ENCODE measurements at places on chromosomes 7 and 10.

GRCh38 chr7:115349635-115350034, 427.7 kb downstream of the MDFIC start:
- DNase-seq, result no peak

- DNase-seq, result no peak
Measured at GRCh38 chr7:3138997-3139396, 95.3 kb upstream of the CARD11 start.

- no peak for DNase-seq
Measured at GRCh38 chr10:97919012-97919411, 69.4 kb downstream of the GOLGA7B start.

- DNase-seq, result peak; percentile 42
Measured at GRCh38 chr10:52004342-52004949, 305.1 kb upstream of the CSTF2T start.

GRCh38 chr7:139618482-139619366, 95.2 kb downstream of the CLEC2L start:
- DNase-seq, result no peak

- no peak for DNase-seq
Measured at GRCh38 chr7:30530373-30530772, 25.7 kb upstream of the GGCT start.

DNA sequence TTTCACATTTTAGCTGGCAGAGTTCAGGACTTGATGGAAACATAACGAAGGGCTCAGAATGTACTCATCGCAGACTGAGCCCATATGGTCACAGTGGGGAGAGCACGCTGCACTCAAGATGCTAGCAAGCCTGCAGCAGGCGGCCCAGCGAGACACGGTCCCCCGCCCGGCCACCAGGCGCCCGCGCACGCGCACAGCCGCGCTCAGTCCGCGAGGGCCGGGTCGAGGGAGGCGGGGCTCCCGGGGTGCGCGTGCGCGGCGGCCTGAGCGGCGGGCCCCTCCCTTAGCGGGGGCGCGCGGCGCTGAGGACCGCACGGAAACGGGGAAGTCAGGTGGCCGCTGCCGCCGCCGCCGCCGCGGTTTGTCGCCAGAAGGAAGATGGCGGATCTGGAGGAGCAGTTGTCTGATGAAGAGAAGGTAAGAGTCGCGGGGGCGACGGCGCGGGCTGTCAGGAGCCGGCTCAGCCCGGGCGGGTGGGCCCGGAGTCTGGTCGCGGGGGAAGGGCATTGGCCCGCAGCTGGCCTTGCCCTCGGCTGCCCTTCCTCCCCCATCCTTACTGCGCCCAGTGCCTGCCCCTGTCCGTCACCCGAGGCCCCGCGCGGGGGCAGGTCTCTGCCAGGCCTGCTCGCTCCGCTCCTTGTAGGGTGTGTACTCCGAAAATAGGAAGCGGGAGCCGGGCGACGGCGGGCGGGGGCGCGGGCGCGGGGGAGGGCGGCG, at the start of gene CAPZA2:
Gene CAPZA2 (plus strand): TSS at position 354 of the 717 bp plus-strand sequence. CDS start 25 bp downstream, at position 379.
- DNase-seq, result peak; percentile 79

GRCh38 chr7:78912781-78913180, 540.7 kb downstream of the MAGI2 start:
- DNase-seq, result no peak

- no peak for DNase-seq
Measured at GRCh38 chr10:16199216-16199615, 237.6 kb upstream of the PTER start.

DNA sequence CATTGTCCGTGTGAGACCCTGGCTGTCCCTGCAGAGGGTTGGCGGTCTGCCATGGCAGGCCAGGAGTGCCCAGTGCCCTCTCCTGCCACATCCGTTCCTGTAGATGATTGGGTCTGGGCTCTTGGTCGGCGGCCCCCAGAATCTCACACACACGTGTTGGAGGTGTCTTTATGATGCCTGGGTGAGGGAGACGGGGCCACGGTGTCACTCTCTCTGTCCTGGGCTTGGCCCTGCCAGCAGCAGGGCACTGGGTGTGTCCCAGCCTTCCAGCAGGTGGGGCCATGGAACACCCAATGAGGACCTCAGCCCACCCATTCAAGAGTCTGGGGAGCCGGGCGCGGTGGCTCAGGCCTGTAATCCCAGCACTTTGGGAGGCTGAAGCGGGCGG, 30.2 kb downstream of the UNC5B start:
- DNase-seq, result no peak

DNA sequence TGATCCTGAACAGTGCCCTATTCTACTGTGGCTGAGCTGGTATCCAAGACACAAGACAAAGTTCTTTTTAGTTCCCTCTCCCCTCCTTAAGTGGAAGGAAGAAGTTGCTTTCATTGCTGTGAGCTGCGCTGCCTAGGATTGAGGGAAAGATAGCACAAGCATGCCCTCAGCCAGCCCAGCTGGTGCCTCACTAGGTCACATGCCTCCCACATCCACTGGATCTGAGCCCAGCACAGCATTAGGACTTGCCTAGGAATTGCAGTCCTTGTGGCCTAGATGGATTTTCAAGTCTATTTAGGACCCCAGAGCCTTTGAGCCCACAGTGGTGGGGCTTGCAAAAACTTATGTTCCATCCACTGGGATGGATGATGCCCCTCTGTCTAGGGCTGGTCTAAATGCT, 214.2 kb downstream of the ZNF248 start:
- DNase-seq, result no peak

DNA sequence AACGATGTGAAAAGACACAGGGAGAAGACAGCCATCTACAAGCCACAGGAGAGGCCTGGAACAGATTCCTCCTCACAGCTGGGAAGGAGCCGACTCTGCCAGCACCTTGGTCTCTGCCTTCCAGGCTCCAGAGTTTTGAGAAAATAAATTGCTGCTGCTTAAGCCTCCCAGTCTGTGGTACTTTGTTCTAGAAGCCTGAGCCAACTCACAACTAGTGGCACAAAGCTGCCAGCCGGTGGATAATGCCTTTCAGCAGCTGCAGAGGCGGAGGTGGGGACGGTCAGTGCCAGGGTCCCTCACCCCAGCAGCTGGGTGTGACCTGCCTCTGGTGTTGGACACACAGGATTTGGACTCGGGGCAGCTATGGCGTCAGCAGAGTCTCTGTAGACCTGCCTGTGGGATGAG, 255.4 kb upstream of the PITRM1 start:
- DNase-seq, result no peak

DNA sequence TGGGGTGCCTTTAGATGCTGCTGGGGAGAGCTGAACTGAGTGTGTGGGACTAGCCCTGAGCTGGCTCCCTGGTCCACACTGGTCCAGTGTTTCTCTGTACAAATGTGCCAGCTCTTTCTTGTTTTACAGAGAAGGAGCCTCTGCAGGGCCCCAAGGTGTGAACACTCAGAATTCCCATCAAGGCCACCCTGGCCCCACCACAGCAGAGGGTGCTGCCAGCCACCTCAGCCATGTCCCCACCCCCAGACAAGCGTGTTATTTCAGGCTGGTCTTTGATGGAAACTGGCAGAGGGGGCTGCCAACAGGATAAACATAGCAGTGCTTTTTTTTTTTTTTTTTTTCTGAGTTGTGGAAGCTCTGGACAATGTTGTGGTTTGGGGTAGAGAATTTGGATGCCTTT, 68.5 kb upstream of the LRRC18 start:
- no peak for DNase-seq

DNA sequence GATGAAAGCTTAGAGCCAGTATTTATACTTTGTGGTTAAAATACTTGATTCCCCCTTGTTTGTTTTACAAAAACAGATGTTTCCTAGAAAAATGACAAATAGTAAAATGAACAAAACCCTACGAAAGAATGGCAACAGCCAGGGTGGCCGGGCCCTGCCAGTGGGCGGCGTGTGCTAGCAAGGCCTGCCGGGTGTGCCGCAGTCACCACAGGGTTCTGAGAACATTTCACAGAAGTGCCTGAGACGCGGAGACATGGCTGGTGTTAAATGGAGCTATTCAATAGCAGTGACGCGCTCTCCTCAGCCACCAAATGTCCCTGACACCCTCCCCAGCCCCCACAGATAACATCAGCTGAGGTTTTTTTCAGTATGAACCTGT, 14.5 kb downstream of the GPR146 start:
- DNase-seq, result no peak

DNA sequence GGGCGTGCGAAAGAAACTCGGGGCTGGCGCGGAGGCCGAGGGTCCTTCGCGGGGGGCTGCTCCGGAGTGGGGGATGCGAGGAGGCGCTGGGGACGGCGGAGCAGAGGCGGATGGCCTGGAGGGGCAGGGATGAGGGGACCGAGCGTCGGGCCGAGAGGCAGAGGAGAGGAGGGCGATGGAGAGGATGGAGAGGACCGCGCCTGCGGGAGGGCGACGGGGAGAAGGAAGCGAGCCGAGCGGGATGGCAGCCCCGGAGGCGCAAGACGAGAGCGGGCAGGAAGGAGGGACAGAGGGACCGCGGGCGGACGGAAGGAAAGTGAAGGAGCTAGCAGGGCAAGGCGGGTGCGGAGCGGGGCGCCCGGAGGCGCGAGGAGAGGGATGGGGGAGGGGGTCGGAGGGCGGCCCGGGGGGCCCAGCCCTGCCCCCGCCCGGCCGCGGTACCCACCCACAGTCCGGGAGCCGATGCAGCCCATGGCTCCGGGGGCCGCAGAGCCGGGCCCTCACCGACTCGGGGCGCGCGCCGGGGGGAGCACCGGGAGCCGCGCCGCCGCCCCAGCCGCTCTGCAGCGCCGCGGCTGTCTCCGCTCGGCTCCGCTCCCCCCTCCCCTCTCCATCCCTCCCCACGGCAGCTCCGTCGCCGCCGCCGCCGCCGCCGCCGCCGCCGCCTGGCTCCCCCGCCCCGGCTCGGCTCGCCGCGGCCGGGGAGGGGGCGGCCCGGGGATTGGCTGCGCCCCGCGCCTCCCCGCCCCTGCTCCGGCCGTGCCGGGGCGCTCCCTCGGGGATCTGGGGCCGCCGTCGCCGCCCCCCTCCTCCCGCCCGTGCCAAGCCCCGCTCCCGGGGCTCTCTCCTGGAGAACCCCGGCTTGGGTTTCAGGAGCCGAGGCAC, at the start of gene FAM131B:
Gene FAM131B (minus strand): TSS at position 583 of the 885 bp plus-strand sequence. CDS start 110 bp downstream, at position 473.
- DNase-seq, result no peak

DNA sequence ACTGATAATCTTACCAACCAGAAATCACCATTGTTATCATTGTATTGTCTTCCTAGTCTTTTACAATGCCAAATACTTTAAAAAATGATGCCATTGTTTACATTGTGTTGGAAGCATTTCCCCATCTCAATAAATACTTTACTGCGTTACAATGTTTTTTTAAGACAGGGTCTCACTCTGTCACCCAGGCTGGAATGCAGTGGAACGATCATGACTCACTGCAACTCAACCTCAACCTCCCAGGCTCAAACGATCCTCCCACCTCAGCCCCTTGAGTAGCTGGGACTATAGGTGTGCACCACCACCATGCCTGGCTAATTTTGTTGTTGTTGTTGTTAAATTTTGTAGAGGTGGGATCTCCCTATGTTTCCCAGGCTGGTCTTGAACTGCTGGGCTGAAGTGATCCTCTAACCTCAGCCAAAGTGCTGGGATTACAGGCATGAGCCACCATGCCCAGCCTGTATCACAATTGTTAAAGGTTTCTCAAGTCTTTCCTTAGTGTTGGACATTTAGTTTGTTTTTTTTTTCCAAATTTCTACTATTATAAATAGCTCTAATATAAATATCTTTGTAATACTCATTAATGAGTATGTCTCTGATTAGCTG, 13.5 kb downstream of the LRMDA start:
- no peak for DNase-seq

DNA sequence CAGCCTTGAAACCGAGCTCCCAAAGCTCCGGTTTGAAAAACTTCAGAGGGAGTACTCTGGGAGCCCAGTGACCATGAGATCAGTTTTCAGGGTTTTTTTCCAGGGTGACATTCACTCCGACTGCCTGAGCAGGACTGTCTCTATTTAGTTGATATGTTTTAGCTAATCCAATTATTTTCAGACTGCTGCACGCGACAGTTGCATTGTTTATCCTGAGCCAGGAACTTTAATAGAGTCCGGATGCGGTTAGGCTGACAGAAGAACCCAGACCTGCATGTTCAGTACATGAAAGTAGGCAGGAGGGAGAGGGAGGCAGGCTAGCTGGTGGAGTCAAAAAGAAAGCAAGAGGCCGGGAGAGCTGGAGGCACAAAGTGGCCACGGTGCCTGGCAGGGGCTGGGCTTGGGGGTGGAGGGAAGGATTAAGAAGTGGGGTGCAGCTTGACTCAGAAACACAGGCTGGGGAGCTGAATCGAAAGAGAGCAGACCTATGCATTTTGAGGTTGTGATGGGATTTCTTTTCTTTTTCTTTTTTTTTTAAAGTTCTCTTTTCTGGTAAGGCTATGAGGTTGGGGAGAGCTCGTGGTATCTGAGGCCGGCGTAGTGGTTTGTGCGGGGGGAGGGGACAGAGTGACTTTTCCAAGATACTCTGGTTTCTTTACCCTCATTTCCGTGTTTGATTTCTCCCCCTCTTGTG, 5.7 kb downstream of the GATA3 start:
- peak; percentile 76 for DNase-seq

DNA sequence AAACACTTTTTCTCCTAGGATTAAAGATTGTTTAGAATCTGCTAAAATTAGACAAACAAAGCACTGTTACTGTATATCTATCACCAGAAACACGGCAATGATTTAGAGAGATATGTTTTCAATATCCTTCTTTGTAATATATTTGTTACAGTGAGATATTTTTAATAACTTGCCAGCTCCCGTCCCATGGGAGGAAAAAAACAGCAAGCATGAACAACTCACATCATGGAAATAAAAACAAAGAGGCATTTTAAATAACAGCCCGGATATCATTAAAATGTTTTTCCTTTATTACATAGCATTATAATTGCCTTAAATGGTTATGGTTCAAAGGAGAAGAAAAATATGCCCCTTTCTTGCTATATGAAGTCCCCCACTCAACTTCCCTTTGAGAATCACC, 272.1 kb downstream of the BMPER start:
- DNase-seq, result no peak

GRCh38 chr7:73622909-73623797, 1.2 kb downstream of the MLXIPL start:
- DNase-seq, result no peak

DNA sequence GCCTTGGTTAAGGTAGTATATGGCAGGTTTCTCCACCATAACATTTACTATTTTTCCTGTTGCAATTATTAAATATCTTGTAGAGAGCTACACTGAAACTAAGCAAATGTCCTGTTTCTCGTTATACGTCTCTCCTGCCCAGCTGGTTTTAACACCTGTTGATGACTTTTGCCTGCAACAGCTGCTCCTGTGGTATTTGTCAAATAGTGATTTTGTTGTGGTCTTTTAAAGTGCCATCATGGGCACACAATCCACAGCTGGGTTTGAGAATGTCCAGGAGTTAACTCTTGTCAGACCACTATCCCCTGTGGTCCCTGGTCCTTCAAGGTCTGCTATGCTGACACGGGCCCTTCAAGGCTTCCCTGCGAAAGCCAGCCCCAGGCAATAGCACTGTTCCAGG, 24.9 kb upstream of the SEC61G start:
- no peak for DNase-seq

DNA sequence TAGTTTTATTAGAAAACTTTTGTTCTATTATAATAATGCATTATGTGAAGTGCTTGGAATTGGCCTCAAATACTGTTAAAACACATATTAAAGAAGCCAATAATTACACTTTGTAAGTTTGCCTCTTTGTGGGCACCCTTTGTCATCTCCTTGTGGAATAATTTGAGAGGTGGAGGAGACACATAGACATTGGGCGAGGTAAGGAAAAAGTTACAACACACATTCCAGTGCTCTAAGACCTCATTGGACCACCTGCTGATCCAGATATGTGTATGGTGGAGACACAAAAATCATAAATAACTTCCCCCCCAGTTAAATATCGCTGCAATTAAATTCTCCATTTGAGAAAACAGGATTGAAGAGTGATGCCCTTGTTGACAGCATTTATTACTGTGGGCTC, 511.8 kb downstream of the GFRA1 start:
- no peak for DNase-seq

- DNase-seq, result no peak
Measured at GRCh38 chr10:128084364-128084763, 41.9 kb downstream of the MKI67 start.

Data from T47D (cell line).